ENCODE measurements at places on chromosomes 3 and 15.

DNA sequence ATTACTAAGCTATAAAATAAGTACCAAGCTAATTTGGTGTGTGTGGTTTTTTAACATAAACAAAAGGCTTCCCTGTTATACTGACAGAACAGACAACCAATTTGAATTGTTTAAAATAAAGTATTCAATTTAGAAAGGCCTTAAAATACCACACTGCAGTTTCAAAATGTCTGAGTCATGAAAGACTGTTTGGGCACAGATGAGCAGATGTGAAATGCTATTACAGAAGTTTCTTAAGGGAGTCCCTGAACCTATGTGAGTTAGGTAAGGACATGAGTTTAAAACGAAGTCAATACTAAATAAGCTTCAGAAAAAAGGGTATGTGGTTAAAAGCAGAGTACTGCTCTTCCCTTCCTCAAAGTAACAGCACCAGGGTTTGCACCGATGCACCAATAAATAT lies 69.7 kb upstream of the SETMAR start:
- DNase-seq = no peak

DNA sequence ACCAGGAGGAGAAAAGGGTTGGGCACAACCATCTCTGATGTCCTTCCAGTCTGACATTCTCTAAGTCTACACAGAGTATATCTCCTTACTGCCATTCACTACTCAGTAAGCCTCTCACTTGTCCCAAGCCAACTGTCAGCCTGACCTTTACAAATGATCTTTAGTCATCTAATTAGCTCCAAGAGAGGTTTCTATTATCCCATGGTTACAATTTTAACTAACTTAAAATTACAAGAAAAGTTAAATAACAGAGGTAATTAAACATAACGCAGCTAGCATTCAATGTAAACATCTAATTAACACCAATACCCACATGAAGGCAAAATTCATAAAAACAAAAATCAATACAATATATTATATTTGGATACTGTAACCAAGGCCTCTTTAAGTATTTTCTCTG lies 126.9 kb downstream of the LSAMP start:
- DNase-seq = no peak

GRCh38 chr3:172562871-172563865 lies 39.9 kb upstream of the TNFSF10 start:
- DNase-seq = peak; percentile 16

GRCh38 chr3:38497031-38497430 lies 891 bp downstream of the EXOG start:
- no peak for DNase-seq

DNA sequence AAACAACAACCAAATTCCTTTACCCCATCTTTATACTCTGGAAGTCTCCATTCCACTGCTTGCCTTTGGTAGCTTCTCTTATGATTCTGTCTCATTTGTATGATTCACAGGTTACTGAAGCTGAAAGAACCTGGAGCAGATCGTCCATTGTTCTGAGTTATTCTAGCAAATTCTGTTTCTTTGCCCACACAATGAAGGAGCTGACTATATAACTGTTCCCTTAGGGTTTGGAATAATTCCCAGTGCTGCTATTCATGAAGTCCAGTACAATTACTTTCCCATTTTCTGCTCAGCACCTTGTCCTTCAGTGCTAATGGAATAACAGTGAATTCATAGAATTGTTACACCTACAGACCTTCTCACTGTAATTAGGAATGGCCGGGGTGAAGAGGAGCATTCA lies 167.8 kb downstream of the CHST2 start:
- DNase-seq = no peak

DNA sequence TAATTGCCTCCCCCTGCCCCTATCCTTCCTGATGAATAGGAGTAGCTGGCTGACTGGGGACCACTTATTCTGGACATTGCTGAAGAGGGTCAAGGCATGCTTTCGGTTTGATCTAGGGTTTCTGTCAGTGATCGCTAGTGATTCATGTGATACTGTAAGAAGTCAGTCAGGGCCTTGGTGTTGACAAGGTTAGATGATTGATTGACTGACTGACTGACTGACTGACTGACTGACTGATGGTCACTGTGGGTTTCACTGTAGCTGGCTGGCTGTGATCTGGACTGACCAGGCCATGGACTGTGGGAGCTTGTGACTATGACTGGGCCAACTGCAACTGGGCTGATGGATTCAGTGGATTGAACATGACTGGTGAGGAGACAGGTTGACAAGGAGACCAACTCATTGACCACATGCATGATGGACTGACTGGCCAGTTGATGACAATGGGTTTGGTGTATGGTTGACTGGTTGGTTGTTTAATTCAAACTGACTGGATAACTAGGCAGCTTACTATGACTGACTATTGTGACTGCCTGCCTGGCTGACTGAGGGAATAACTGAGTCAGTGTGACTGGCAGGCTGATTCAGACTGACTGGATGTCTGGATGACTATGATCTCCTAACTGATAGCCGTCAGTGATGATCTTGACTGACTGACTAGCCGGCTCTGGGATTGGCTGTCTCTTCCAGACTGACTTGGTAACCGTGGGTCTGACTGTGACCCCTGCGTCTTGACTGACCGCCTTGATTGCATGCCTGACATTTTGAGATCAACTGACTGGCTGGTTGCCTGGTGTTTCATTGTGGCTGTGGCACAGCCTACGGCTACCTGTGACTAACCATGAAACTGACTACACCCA lies 509.9 kb downstream of the SHQ1 start:
- peak; percentile 61 for DNase-seq

DNA sequence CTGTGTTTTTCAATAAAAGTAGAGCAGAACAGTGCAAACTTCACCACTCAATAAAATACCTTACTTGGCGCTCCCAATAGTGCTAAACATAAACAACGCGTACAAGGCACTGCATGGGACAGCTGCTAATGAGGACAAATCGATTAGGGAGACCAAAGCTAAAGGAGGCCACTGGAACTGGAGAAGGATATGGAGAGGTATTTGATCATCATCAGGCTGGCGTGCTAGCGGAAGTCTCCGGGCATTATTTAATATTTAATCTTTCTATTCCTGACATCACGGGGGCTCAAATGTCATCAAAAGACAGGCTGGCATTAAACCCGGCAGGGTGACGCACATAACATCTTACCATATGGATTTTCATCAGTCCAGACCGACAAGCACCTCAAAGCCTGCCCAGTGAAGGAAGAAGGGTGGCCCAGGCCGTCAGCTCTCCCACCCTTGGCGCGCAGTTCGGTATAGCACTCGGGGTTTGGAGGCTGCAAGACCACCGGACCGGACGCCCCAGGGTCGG lies 604 bp downstream of the CCPG1 start:
- peak; percentile 1 for DNase-seq

GRCh38 chr15:52023169-52023922 lies 4.3 kb downstream of the MAPK6 start:
- DNase-seq = no peak

Measured in activated T-cell treated with anti-CD3 and anti-CD28 coated beads for 24 hours (primary cell).